ENCODE measurements at places on chromosomes 7 and 10.
A peak's percentile ranks its signal among the peaks of the same experiment; 100 is the strongest.

DNA sequence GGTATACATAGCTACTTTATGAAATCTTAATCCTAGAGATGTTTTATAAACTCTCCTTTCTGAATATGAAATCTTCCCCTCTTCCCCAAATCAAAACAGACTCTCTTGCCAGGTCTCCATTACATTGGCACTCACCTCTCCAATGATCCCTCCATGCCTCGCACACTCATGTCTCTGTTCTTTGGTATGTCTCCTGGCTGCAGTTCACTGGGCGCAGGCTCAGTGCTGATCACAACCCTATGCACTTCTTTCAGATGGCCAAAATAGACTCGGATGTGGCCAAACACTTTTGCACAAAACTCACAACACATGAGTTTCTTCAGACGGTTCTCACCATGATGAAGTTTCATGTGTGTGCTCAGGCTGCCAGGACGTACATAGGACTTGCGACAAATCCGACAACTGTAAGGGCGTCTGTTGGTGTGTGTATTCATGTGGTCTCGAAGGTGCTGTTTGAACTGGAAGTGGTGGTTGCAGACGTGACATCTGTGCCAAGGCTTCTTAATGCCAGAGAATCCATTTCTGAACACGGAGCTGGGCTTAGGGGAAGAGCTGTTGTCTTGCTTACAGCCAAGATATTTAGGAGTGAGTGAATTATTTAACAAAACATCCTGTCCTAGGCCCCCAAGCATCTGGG, 183.2 kb downstream of the ZNF438 start:
- no peaks in the 10 kb centered on the region for H3K36me3 ChIP-seq
- H3K4me1 ChIP-seq, result no peaks in the 10 kb centered on the region
- no peak for DNase-seq

- peak overlapping the region; percentile 95 for H3K27ac ChIP-seq
- H3K36me3 ChIP-seq, result no peaks in the 10 kb centered on the region
- DNase-seq, result peak; percentile 93
- H3K27me3 ChIP-seq, result no peaks in the 10 kb centered on the region
- H3K4me3 ChIP-seq, result peak overlapping the region; percentile 96
- H3K4me1 ChIP-seq, result peaks cover 28% of the 10 kb centered on the region
Observed at GRCh38 chr10:11162828-11163599, 145.3 kb downstream of the CELF2 start.

- H3K27me3 ChIP-seq, result no peaks in the 10 kb centered on the region
- no peak for DNase-seq
- H3K4me1 ChIP-seq, result peaks cover 4% of the 10 kb centered on the region
- H3K27ac ChIP-seq, result no peak overlapping the region
- H3K36me3 ChIP-seq, result no peaks in the 10 kb centered on the region
Observed at GRCh38 chr7:134463751-134464150, 4.9 kb upstream of the AKR1B1 start.

DNA sequence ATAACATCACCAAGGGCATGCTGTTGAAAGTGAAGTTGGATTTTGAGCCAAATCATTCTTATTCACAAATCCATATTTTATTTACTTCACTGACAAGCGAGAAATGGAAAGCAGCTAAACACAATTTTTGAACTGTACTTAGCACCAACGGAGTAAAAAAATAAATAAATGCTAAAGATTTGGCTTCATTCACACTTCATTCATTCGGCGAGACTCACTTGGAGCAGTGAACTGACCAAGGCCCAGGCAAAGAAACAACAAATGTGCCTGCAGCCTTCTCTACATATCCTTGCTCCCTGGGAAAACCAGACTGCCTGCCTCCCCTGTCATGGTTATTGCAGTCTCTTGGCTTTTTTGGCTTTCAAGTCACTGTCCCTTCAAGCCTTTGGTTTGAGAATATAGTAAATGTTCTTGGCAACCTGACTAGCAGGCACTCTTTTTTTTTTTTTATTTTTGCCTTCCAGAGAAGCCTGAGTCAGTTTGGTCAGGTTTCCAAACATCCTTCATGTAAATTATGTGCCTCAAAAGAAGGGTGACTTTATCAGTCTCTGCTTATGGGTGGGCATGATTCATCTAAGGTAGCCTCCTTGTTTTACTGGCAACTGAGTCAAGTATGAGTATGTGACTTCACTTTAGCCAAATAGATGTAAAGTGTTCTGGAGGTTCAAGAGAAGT, 177.6 kb upstream of the MEOX2 start:
- DNase-seq, result no peak
- H3K27me3 ChIP-seq, result no peaks in the 10 kb centered on the region
- no peaks in the 10 kb centered on the region for H3K4me1 ChIP-seq
- H3K27ac ChIP-seq, result no peak overlapping the region
- no peak overlapping the region for H3K4me3 ChIP-seq

DNA sequence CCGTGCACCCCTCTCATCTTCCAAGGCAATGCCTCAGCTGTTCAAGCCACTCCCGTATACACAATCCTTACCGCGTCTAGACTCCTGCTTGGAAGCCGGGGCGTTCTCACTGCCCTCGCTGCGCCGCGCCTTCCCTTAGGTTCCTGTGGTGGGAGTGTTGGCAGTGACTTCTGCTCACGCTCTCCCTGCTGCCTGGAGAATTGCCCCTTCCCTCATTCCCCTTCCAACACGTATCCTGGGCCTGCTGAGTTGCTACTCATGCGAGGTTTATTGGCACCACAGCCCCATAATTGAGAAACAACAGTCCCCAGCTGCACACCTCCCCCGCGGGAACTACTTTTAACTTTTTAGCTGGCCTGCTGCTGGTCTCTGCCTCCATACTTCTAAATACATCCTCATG, 31.9 kb downstream of the RBM17 start:
- H3K27me3 ChIP-seq, result no peaks in the 10 kb centered on the region
- peaks cover 12% of the 10 kb centered on the region for H3K36me3 ChIP-seq
- no peak overlapping the region for H3K4me3 ChIP-seq
- DNase-seq, result no peak
- no peak overlapping the region for H3K27ac ChIP-seq
